M059J (cell line): ENCODE measurements at places on chromosomes 5 and 9. TPM values are rescaled to one million over a fixed set of nuclear protein-coding genes. Genes with fewer than 3 reads are reported as not detected.
A peak's percentile ranks its signal among the peaks of the same experiment; 100 is the strongest.

GRCh38 chr5:40813698-40814281 lies 15.6 kb upstream of the PRKAA1 start:
- DNase-seq, result no peak

DNA sequence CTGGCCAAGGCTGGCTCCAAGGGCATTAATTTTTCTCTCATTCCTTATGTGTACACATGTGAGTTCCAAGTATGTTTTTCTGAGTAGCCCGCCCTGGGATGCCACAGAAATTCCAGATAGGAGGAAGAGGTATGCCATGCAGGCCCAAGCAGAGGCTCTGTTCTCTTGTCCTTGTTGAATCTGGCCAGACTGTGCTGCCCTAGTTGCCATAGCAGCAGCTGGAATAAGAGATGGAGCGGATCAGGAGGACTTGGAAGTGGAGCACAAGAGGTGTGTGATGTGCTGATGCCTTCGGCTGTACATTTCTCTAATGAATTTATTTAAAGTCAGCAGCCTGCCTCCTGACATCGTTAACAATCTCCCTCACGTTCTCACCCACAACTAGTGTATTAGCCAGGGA lies 235.6 kb upstream of the RPS23 start:
- peak; percentile 8 for DNase-seq

GRCh38 chr5:16108418-16108817 lies 71.2 kb downstream of the MARCHF11 start:
- no peak for DNase-seq

- DNase-seq, result peak; percentile 83
Observed at GRCh38 chr5:65760504-65761275, 38.7 kb downstream of the NLN start.

DNA sequence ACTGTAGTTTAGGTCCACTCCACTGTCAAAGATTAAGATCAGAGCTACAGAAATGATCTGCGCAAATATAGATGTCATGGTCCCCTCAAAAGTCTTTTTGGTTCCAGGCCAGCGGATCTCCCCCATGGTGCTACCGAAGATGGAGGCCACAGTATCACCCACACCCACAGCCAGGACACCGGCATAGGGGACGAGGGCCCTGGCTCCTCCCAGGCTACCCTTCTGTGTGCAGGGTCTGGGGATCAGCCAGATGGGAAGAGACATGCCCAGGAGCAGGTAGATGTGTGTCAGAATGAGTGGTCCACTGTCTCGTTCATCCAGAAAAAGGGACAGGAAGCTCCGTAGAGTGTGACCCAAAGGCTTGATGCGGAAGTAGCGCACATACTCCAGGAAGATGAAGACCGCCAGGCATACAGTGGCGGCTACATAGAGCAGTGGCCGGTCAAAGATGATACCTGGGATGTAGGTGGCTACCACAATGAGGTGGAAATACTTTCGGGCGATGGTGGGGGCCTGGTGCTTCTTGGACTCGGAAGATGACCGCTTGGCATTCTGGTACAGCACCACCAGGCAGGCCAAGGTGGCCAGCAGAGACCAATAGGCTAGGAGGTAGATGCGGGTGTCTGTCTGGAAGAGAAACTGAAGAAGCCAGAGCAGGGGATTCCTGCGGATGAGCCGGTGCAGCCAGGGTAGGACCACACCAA lies 1.5 kb downstream of the DOLK start:
- DNase-seq, result no peak

- DNase-seq, result no peak
Observed at GRCh38 chr5:71652349-71652748, 65.2 kb downstream of the MCCC2 start.

DNA sequence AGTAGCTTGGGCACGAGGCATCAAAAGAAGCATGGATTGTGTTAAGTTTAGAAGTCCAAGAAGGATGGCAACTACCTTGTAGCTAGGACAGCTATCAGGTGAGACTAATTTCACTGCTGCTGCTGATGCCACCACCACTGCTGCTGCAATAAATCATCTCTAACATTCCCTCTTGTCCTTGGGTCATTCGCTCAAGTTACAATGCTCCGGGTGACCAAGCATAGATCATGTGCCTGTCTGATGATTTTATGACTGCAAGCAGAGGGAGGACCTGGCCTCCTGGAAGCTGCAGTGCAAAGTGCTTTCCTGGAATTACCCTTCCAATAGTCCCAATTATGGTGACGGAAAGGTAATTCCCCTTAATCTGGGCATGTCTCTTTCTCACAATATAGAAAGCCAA lies 334.4 kb downstream of the PRELID2 start:
- no peak for DNase-seq

INSL6 gene
- not detected in 2 replicates for total RNA-seq

GLIPR2 gene
- total RNA-seq, result 6.7 and 10.1 TPM in 2 replicates

GRCh38 chr5:141574122-141574510 lies 44.7 kb downstream of the DIAPH1 start:
- no peak for DNase-seq

DNA sequence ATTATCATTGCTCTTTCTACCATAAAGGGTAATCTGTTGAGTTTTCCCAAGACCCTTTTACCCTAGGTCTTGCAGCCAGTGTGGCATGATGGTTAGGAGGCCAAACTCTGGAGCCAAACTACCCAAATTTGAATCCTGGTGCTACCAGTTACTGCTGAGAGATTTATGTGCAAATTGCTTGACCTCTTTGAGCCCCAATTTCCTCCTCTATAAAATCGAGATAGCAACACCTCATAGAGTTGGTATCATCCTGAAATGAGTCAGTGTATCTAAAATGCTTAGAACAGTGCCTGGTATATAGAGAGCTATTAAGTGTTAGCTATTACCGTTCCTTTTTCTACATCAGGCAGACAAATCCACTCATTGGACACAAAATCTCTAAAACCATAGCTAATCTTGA lies 43.0 kb downstream of the ACTBL2 start:
- no peak for DNase-seq

- DNase-seq, result no peak
Observed at GRCh38 chr5:14443671-14444093, 137.9 kb upstream of the OTULINL start.

GRCh38 chr5:112116371-112116770 lies 302.7 kb downstream of the EPB41L4A start:
- DNase-seq, result no peak

DNA sequence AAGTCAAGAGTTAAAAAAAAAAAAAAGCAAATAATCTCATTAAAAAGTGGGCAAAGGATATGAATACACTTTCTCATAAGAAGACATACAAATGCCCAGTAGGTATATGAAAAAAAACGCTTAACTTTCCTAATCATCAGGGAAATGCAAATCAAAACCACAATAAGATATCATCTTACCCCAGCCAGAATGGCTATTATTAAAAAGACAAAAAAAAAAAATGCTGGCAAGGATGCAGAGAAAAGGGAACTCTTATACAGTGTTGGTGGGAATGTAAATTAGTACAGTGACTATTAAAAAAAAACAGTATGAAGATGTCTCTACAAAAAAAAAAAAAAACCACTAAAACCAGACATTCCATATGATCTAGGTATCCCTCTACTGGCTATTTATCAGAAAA lies 79.4 kb downstream of the LPAR1 start:
- peak; percentile 68 for DNase-seq

GRCh38 chr9:17116400-17116837 lies 18.4 kb upstream of the CNTLN start:
- DNase-seq, result peak; percentile 55

GPRIN1 gene
- 8.4 and 12.4 TPM in 2 replicates for total RNA-seq

DNA sequence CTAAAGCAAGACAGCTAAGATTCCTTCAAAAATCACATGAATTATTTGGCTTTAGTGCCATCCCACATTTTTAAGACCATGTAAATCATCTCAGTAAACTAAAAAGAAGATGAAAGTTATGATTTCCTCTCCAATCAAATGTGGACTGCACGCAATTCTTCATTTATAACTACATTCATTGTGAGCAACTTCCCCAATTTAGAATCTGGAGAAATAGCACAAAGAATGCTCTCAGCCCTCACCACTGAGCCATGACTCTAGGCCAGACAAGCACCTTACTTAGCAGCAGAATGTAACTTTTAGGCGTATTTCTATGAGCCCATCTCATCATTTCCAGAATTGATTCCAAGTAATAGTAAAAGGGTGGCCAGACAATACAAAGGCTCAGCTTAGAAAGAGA lies 616.6 kb downstream of the TLE1 start:
- DNase-seq, result no peak

GRCh38 chr5:107651325-107651724 lies 19.4 kb downstream of the EFNA5 start:
- DNase-seq, result no peak

DNA sequence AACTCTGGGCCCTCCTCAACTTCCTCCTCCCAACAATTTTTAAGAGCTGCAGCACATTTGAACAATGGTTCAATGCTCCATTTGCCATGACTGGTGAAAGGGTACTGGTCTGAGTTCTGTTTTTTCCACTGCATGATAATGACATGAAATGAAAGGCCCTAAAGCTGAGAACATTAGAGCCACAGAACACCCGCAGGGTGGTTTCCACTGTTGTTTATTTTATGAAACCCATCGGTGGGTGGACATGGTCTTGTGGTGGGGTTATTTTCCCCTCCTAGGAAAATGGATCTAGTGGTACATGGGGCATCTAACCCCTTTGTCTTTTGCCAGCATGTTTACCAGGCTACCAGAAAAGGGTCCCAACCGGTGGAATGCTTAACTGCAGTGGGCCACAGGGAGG lies 71.8 kb downstream of the SMARCA2 start:
- no peak for DNase-seq

DNA sequence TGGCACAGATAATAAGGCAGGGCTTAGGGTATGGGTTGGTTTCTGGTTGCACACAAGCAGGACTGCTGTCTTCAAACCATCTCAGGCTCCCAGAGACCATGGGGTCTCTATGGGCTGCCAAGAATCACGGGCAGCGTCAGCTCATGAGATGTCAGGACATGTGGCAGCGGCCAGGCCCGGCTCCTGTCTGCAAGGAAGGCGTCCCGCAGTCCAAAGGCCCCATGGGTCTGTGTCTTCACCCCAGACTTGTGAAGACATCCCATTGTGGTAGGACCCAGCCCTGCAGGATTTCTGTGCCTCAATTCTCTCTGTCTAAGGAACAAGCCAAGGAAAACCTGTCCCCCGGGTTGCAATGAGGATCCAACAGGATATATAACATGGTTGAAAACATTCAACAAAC lies 32.6 kb downstream of the IPPK start:
- DNase-seq, result no peak

GABRB2 gene
- total RNA-seq, result not detected in 2 replicates

ADCY2 gene
- not detected in 2 replicates for total RNA-seq

GRCh38 chr9:81536242-81537025 lies 152.9 kb downstream of the TLE1 start:
- DNase-seq, result no peak

GRCh38 chr5:153672347-153673090 lies 182.0 kb downstream of the GRIA1 start:
- peak; percentile 81 for DNase-seq

DNA sequence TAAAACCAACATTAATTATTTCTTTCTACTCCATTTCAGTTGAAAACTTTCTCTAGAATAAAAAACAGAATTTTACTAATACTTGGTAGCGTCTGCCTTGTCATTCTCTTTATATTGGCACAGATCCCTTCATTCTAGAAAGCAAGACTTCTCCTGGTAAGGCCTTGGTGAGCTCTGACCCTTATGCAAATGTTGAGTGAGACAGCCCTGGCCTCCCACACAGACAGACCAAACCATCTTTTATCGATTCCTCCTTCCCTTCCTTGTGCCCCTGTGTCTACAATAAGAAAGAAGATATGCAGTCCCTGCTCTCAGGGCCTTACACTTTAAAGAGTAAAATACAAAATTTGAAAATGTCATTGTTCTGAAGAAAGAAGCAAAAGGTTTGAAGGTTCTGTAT lies 262.2 kb downstream of the EFNA5 start:
- no peak for DNase-seq

- DNase-seq, result no peak
Observed at GRCh38 chr5:25033658-25034057, 388.9 kb upstream of the CDH10 start.
